ENCODE measurements at places on chromosomes 3 and 15. TPM values are rescaled to one million over a fixed set of nuclear protein-coding genes. Genes with fewer than 3 reads are reported as not detected.

DNA sequence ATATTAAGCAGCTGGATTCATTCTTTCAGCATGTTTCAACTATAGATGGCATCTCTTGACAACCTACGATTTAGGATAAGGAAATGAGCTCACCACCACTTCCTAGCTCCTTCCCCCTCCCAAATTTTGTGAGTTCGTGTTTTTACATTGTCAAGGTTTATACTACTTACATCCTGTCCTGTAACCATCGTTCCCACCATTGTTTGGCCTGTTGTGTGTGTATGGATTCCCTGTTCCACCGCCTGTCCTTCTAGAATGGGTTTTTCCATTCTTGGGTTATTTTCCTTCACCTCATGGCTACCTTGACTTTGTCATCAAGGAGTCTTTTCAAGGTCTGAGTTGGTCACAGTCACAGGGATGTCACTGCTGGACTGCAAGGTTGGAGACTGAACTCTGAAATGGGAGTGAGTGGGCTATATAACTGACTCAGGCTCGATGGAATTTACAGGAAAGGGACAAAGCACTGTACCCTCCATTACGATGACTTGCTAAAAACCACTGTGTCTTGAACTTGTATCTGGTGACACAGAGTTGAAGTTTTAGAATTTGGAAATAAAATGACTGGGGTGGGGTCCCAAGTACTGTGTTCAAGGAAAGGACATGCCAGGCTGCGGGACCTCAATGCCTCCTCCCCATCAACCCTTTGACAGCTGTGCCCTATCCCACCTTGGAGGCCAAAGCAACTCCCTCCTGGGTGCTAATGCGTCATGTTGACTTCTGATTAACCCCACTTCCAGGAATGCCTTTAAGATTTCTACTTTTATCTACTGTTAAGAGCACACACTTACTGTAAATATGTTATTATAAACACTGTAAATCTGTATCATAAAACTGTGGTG is 66.8 kb upstream of the BLM start:
- no peak for DNase-seq

DNA sequence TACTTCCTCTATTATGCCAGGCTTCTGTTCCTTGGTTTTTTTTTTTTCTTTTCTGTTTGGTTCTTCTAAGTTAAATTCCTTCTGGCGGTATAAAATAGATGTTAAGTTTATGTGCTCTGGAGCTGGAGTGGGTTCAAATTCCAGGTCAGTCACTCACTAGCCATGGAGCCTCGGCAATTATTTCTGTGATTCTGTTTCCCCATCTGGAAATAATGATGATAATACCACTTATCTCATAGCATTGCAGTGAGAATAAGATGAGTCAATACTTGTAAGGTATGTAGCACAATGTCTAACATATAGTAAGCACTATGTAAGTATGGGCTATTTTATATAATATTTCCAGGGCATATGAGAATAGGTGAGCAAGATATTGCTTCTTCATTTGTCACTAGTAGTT is 33.2 kb upstream of the ZDHHC23 start:
- no peak for DNase-seq

DNA sequence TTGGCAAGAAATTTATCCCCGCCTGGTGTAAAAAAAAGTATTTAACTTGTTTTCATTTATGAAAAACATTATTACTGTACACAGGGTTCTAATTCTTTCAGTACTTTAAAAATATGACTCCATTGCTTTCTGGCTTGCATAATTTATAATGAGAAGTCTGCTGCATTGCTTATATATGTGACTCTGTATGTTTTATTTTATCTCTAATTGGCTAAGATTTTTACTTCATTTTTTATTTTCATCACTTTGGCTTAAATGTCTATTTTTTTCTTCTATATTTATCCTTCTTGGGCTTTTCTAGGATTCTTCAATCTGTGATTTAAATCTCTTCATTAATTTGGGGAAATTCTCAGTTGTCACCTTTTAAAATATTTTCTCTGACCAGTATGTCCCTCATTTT is 636.6 kb upstream of the NR2F2 start:
- DNase-seq: no peak

DNA sequence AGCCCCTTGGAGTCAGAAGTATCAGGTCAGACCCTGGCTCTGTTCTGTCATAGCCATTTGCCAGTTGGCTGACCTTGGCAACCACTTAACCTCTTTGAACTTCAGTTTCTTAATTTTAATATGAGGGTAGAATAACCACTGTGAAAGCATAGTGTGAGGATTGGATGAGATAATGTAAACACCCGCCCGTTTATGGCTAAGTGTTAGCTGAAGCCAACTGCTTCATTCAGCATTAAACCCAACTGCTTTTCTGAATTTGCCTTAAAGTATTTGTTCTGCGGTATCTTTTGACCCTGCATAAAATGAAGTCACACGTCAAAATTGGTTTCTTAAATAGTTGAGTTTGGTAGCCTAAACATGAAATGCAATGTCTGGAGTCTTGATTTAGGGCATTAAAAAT is 121.5 kb upstream of the ABHD17C start:
- DNase-seq: no peak

Gene IFT80
- total RNA-seq: 25.0 TPM

Gene SIDT1
- not detected for total RNA-seq

Gene NCKIPSD
- total RNA-seq: 23.8 TPM

Gene TUSC7
- total RNA-seq: not detected

Gene GOLGA8K
- total RNA-seq: not detected
